ENCODE measurements at places on chromosomes 6 and 20.

DNA sequence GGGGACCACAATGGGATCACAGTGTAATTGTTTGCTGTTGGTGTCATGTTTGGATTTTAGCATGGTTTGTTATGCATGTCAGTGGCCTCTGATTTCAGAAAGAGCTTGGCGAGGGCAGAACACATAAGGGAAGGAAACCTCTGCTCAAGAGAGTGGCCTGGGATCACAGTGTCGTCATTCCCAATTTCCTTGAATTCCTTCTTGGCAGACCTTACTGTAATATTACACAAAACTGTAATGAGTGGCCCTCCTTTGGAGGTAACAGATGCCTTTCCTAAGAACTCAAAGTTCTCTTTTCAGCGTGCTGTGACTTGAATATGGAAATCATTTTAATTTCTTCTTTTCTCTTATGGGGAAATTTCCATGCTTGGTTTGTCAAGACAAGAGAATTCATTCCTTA is 46.9 kb downstream of the JAG1 start:
- DNase-seq, result no peak

DNA sequence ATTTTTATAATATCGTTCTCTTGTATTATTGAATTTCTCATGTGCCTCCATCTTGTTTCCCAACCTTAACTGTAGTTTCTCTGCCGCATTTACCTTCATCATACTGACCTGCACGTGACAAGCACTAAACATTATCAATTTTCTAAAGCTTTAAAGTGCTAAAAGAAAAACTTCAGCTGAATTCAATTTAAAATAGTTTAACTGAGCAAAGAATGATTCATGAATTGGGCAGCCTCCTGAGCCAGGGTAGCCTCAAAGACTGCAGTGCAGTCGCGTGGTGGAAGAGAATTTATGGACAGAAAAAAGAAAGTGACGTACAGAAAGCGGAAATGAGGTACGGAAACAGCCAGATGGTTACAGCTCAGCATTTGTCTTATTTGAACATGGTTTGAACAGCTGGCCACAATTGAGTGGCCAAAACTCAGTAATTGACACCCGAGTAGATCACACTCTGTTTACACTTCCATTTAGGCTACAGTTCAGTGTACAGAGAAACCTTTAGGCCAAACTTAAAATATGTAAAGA is 4.2 kb upstream of the ZDHHC14 start:
- no peak for DNase-seq

DNA sequence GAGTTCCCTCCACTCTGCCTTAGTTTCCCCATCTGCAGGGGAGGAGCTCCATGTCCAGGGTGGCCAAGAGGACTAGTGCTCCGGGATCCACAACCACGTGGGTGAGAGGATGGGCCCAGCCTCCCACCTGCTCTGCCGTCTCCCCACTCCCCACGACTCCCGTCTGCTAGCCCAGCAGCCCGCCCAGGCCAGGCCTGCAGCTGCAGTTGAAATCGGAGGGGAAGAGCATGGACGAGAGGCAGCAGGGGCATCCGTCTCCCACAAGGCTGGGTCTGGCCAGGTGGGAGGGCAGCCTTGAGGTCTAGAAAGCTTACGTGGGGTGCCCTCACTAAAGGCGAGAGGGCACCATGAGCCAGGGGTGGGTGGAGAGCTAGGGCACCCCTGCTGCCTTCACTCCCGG is 8.6 kb downstream of the NOL4L start:
- no peak for DNase-seq

DNA sequence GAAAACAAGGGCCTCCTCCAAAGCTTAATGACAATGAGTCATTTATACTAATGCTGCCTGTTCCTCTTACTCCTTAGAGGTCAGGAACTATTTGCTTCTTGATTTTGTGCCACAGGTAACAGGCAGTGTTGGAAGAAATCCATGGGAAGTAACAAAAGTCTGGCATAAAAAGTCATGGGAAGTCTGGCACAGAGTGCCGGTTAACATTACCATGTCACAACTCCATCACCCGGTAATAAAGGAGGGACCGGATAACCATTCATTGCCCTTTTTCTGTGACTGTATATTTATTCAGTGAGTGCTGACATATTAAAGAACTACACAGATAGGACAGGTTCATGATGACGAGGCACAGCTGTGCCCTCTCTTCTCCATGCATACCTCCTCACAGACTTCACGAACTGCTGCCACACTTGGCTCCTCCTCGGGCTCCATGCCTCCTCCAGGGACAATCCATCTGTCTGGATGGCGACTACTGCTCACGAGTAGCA is 50.9 kb downstream of the NUDT3 start:
- DNase-seq, result no peak

DNA sequence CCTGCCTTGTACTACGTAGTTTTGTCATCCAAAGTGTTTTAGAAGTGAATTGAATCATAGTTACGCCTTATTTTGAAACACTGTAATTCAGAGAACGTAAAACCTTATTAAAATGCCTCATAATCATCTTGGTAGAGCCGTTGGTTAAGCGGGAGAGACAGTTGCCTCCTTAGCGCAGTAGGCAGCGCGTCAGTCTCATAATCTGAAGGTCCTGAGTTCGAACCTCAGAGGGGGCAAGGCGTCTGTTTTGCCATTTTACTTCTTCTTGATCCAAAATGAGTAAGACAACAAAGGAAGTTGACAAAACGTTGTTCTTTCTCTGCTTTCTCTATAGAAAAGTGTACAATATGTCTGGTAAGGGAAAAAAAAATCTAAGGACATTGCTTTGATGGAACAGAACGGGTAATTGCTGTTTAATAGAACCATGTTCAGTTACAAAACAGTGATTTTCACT is 20.7 kb upstream of the TRIM27 start:
- peak; percentile 38 for DNase-seq

DNA sequence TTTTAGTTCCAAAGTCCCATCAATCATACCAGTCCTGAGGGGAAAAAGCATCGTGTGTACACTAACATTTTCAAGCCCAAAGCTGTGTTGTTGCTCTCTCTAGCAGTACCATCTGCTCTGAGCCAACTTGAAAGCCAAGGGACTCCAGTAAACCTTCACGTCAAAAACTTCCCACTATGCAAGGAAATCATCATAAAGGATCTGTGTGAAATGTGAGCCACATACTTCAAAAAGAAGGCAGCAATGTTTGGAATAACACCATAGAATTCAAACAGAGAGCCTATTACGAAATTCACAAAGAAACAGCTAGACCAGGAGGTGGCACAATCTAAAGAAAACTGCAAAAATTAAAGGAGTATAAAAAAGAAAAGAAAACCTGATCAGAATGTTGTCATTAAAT is 399.8 kb upstream of the EPHA7 start:
- no peak for DNase-seq

- no peak for DNase-seq
These were observed 129.4 kb downstream of the BCAS1 start for GRCh38 chr20:53940907-53941545.

GRCh38 chr6:169725125-169726048 is 1.1 kb upstream of the PHF10 start:
- DNase-seq, result no peak

- no peak for DNase-seq
These were observed 642.6 kb downstream of the KIF16B start for GRCh38 chr20:15930311-15931305.

GRCh38 chr6:30213957-30214656 is 901 bp upstream of the TRIM26 start:
- peak; percentile 44 for DNase-seq

- DNase-seq, result no peak
These were observed 38.8 kb downstream of the CITED2 start for GRCh38 chr6:139335447-139336210.

- DNase-seq, result no peak
These were observed 111.2 kb upstream of the CNKSR3 start for GRCh38 chr6:154621686-154622085.

DNA sequence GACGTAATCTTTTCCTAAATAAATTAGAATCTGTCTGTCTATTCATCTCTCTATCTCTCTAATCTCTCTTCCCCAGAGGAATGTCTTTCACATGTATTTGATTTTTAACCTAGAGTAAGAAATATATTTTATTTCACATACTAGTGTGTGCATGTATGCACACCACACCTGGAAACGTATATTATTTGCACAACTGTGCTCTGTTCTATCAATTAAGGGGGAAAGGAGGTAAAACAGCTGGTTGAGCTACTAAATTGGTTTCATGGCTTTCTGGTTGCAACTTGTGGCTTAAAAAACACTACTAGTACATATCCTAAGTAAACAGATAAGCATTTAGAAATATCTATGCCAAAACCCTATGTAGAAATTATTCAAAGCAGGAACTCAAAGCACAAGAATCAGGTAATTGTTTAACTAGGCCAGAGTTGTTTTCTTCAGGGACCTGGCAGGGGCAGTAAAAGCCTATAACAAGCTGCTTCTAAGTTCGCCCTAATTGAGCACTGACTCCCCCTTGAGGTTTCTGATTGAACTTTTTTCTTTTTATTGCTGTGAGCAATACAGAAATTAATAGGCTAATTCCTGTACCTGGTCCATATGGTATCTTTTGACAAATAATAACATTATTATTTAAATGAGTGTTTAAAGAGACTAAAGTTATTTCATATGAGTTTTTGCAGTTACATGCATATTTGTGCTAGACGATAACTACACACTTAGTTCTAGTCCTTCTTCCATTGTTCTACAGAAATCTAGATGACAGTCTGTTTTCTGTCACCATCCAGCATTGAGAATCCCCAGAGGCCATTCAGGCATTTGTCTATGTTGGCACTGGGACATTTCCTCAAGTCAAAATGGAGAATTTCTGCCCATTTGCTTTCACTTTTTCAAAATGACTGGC is 88.6 kb downstream of the MCHR2 start:
- no peak for DNase-seq

- no peak for DNase-seq
These were observed 108.1 kb upstream of the TIAM2 start for GRCh38 chr6:154887051-154887450.

DNA sequence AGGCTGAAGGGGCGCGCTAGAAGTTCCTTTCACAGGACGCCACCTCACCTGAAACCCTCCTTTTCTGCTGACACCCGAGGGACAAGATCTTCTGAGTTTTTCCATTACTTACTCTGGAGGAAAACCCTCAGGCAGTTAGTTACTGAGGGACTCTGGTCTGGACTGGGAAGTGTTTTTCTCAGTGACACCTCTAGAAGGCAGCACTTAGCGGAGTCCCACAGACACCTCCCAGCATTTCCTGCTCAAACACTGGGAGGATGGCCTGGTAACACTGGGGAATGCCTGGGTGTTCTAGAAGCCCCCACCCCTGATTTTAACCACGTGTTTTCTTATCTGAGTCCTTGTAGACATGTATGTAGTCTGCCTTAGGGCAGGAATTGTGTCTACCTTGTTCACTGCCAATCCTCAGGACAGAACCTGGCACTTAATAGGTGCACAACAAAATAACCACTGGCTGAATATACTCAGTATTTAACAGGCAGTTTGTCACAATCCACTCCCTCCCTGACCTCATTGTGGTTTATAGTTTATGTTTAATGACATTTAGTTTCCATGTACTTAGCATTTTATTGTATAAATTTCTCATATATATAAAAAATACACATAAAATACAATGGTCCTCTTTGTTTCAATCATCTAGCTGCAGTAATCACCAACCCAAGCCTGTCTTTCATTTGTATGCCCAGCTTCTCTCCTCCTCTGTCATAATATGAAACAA is 4.8 kb downstream of the GSTA3 start:
- DNase-seq, result no peak

DNA sequence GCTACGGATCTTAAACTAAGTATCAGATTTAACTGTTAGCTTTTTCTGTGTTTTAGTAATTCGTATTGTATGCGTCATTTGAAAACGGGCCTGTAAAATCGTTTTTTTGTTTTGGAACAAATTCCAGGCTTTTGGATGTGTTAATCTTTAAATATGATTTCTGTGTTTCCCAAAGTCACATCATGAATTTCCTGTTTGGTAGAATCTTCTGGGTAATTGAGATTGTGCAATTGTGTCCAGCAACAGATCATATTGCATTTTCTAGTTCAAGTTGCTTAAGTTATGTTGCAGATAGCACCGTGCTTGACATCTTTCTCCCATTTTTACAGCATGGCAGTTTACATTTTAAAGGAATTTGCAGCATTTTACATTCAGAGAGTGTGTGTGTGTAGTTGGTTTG is 1.9 kb downstream of the MAPK14 start:
- no peak for DNase-seq
